Activated CD4-positive, alpha-beta T cell treated with anti-CD3 and anti-CD28 coated beads, Interleukin-2, amount 50 U/mL, for 1 hour (primary cell): ENCODE measurements at places on chromosomes 16 and 17.

- no peak for DNase-seq
These were observed 16.2 kb downstream of the CLUH start for GRCh38 chr17:2695243-2695960.

DNA sequence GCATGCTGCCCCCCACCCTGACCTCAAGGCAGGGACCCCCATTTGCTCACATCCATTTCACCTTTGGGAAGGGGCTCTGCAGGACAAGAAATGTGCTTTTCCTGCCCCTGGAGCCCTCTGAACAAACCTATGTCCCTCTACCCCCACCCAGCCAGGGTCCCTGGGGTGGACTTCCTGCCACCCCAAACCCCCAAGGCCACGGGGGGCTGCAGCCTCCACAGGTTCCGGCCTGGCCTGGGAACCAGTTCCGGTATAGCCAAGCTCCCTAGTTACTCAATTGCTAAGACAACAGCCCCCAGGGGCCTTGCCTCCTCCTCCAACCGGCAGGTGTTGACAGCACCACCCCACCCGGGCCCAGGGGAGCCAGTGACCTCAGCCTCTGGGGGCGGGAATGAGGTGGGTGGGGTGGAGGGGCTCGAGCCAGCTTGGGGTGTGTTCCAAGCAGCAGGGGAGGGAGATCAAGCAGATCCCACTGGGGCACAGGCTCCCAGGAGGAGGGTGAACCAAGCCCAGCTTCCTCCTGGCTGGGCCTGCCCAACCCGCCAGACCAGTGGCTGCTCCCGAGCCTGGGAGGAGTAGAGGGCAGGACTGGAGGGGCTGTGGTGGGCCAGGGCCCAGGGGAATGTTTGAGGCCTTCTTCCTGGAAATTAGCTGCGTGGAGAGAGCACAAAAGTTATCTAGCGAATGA lies 6.6 kb downstream of the PNMT start:
- DNase-seq, result no peak

DNA sequence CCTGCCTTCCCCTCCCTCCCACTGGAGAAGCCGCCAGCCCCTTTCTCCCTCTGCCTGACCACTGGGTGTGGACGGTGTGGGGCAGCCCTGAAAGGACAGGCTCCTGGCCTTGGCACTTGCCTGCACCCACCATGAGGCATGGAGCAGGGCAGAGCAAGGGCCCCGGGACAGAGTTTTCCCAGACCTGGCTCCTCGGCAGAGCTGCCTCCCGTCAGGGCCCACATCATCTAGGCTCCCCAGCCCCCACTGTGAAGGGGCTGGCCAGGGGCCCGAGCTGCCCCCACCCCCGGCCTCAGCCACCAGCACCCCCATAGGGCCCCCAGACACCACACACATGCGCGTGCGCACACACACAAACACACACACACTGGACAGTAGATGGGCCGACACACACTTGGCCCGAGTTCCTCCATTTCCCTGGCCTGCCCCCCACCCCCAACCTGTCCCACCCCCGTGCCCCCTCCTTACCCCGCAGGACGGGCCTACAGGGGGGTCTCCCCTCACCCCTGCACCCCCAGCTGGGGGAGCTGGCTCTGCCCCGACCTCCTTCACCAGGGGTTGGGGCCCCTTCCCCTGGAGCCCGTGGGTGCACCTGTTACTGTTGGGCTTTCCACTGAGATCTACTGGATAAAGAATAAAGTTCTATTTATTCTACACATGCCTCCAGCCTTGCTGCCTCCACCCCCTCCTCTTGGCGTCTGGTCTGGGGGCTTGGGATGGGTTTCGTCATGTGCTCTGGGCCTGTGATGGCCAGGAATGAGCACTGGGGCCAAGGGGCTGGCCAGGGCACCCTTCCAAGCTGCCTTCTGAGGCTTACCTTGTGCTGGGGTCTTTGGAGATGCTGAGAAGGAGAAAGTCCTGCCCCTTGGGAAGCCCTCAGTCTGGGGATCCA lies 7.3 kb downstream of the GJD3 start:
- DNase-seq, result no peak

GRCh38 chr16:2487903-2488531 lies 13.1 kb downstream of the TBC1D24 start:
- no peak for DNase-seq

DNA sequence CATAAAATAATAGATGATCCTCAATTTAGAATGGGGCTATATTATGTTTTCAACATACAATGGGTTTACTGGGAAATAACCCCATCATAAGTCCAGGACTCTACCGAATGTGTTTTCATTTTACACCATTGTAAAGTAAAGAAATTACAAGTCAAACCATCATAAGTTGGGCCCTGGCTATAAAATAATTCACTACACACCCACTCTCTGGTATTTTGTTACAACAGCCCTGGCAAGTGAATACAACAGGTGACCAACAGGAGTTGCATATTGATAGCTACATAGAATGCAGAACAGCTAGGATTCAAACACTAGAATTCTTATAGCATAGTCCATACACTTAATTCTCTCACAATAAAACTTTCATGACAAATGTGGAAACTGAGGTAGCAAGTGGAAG lies 673.0 kb upstream of the CA10 start:
- DNase-seq, result no peak

DNA sequence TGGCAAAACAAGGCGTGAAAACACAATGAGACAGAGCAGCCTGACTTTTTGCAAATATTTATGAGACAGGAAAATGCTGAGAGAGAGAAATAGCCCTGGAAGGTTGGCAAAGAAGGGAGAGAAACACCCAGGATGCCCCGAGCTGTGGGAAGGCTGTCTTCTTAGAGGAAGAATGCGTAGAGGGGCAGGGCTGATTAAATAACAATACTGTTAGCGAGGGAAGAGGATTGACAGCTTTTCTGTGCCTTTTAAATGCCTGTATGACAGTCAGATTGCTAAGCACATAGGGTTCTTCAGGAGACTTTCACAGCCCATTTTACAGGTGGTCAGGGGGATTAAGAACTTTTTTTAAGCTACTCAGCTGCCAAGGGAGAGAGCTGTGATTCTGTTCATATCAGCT lies 219.2 kb downstream of the SHISA9 start:
- no peak for DNase-seq

- DNase-seq, result no peak
These were observed 10.6 kb downstream of the CTRB1 start for GRCh38 chr16:75229172-75230031.

DNA sequence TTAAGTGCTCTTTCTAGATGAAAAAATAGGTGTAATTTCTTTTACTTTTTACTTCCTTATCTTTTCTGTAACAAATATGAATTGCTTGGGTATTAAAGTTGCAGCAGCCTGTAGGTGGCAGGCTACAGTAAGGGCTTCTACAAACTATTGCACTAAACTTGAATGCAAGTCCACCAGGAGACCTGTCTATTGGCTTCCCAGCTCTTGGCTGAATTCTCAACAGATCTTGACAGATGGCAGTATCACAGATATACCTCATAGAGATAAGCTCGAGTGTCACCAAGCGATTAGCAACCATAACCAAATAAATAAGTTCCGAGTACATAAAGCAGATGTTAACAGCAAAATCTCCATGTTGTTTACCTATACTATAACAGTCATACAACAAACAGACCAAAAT lies 5.9 kb downstream of the BBS2 start:
- peak; percentile 43 for DNase-seq

DNA sequence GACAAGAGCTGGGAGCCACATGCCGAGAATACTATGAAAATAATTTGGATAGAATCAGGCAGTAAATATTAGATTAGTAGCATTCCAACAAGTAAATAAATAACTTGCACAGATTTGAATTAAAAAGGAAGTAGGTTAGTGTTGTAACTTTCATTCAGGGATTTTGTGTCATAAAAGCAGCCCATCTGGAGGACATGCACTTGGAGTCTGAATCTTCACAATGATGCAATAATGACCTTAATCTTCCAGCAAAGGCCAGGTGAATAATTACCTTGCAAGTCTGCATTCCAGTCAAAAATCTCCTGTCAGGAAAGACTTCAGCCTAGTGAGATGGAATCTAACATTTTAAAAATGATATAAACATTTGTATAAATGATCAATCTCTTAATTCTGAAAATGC lies 518.1 kb downstream of the KCNJ2 start:
- DNase-seq, result no peak

GRCh38 chr16:643050-643368 lies 1.4 kb downstream of the MCRIP2 start:
- no peak for DNase-seq

DNA sequence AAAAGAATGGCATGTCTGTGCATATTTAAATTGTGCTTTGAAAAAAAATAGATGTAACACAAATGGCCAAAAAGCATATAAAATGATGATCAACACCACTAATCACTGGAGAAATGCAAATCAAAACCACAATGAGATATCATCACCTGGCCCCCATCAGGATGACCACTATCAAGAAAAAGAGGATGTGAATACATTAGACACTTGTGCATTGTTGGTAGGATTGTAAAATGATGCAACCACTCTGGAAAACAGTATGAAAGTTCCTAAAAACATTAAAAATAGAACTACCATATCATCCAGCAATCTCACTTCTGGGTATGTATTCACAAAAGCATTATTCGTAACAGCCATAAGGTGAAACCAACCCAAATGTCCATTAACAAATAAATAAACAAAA lies 91.5 kb downstream of the SPAG9 start:
- DNase-seq, result no peak

DNA sequence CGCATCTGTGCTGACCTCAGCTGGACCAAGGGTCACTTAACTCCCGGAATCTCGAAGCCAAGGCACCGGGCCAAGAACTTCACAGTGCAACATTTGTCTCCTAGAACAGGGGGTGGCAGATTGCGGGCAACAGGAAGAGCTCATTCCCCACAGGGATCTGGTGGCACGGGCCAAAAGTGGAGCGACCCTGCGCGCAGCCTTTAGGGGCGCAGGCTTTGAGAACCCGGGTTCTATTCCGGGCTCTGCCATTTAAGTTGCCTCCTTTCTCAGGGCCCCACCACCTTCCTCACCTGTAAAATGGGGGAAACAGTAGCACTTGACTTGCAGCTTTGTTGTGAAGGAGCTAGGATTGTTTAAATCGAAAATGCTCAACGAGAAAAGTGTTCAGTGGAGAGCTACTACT lies 651 bp downstream of the SHMT1 start:
- DNase-seq, result no peak

- DNase-seq, result no peak
These were observed 24.3 kb downstream of the SPECC1 start for GRCh38 chr17:20033415-20033814.

GRCh38 chr16:85081038-85081437 lies 31.2 kb downstream of the CIBAR2 start:
- no peak for DNase-seq

GRCh38 chr17:67751101-67752074 lies 33.7 kb downstream of the NOL11 start:
- no peak for DNase-seq
